ENCODE measurements at places on chromosomes 6 and 20.
A peak's percentile ranks its signal among the peaks of the same experiment; 100 is the strongest.

DNA sequence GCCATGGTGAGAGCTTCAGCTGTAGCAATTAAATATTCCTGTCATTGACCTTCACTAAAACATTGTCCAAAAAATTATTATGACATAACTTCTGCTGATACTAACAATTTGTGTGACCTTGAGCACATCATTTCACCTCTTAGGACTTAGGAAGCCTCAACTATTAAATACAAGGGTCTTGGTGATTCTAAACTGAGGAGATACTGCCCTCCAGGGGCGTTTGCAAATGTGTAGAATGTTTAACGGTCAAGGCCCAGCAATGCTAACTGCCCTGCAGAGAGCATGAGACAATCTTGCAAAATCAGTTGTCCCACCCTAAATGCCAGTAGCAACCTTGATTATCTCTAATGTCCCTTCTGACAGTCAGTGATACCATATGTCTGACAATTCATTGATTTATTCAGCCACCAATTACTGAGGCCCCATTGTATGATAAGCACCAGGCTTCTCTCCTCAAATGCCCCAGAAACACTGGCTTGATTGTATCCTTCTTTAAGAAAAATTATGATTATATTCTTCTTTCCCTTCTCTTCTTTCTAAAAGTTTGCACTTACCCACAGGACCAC, 284.1 kb upstream of the PLN start:
- no peak for DNase-seq

- DNase-seq = peak; percentile 20
Measured at GRCh38 chr20:23096986-23097520, 10.9 kb upstream of the CD93 start.

DNA sequence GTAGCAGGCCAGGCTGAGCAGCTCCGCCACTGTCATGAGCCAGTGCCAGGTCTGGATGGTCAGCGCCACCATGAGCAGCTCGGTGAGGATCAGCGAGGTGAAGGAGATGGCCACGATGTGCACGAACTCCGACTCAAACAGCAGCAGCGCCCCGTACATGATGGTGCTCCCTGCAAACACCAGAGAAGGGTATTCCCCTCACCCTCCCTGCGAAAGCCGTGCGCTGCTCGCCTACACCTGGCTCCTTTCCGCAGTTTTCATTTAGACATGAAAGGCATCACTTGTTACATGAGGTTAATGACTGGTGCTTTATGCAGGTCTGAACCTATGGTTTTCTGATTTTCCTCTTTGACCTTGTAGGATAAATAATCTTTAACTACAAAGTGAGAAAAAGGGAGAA, 62.3 kb upstream of the NFATC2 start:
- no peak for DNase-seq

DNA sequence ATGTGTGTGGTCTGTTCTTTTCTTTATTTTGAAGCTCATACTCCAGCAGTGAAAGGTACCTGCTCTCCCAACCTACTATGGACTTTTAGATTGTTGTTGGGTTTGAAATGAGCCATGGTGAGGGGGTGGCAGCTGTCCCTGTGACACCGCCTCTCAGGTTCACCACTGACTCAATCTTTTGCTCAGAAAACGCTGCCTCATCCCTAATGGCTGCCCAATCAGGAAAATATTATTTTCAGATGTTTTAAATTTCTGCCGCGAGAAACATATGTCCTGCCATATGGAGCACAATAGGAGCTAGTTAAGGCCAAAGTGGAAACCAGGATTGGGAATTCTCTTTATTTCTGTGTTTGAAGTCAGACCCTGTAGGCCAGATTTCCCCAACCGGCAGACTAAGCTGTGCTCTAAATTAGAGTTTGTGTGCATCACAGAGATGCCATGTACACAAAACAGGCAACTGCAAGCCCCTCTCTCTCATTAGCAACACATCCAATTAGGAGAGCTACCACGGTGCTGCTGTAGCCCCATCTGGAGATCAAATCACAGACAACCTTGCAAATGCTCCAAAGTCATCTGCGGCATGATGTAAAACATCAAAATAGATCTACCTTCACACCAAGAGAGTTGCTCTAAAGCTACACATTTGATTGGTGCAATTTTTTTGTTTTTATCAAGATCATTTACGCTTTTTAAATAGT, 144.1 kb upstream of the BACH2 start:
- DNase-seq = no peak

DNA sequence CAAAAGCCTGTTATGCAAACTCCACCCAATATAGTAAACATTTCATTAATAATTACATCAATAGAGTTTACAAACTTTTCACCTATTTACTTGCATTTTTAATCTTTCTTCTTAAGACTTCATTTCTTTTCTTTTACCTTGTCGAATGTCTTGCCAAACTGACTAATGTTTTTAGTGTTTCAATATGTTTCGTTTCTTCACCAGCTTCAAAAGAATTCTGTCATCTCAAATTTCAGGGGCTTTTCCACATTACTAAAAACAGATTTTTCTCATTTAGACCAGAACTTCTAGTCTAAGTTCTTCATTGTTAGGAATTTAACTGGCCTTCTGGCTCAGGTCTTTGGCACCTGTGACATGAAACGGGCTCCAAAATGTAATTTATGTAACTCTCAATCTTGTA, 196.5 kb downstream of the ARHGAP18 start:
- DNase-seq = no peak

GRCh38 chr6:138227316-138227781, 9.1 kb upstream of the PBOV1 start:
- DNase-seq = no peak

- no peak for DNase-seq
Measured at GRCh38 chr6:24868765-24869164, 67.0 kb downstream of the RIPOR2 start.

- no peak for DNase-seq
Measured at GRCh38 chr6:119390247-119390793, 40.8 kb upstream of the MAN1A1 start.

GRCh38 chr6:158328952-158329351, 16.7 kb downstream of the TULP4 start:
- DNase-seq = no peak

- no peak for DNase-seq
Measured at GRCh38 chr20:38141204-38141888, 23.7 kb downstream of the TGM2 start.

DNA sequence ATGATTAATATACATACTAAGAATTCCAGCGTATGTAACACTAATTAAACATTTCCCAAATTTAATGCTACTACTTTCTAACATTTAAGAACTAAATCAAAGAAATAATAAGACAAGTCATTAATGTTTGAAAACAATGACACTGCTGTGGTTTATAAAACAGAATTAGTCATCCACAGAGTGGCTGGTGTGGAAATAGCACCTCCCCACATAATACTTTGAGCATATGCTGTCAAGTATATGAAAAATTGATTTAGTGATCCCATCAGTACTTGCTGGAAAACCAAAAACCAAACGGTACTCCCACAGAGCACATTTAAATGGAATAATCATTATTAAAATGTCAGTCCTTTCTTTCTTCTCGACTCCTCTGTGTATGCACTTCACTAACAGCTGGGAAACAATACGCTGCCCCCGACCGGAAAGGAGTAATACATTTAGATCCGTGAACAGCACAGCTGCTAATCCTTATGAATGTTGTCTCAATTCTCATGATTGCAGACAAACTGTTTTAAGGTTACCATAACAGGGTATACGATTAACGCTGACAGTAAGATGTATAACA, 78.4 kb downstream of the PREP start:
- no peak for DNase-seq

- no peak for DNase-seq
Measured at GRCh38 chr6:3377536-3378397, 79.1 kb downstream of the SLC22A23 start.

GRCh38 chr20:25136643-25137559, 55.0 kb upstream of the VSX1 start:
- no peak for DNase-seq

DNA sequence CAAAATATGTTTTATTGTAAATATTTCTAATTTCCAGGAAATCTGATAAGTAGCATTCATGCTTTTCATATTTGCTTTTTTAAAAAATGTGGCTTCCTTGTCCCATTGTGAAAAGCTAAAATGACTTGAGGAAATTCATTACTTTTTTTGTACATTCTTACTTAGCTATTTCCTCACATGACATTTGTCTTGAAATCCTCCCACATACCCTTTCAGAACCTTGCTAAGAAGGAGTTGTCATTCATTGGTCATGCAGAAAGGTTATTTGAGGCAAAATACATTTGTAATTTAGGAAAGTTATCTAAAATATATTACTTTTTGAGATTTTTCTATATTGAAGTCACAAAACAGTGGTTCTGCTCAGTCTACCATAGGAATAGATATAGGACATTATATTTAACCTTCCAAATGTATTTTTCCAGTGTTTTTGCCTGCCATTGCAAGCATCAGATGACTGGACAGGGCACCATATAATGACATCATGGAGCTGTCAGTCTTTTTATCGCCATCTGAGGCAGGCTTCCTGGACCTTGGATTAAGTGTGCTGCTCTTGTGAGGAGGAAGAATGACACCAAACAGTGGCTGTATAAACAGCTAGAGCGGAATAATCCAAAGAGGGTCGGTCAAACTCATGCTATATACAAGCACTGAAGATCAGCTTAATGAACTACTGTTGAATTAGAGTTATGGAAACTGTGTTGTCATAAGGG, 109.4 kb upstream of the HCRTR2 start:
- no peak for DNase-seq

GRCh38 chr6:147867433-147868226, 359.1 kb downstream of the SAMD5 start:
- DNase-seq = no peak

DNA sequence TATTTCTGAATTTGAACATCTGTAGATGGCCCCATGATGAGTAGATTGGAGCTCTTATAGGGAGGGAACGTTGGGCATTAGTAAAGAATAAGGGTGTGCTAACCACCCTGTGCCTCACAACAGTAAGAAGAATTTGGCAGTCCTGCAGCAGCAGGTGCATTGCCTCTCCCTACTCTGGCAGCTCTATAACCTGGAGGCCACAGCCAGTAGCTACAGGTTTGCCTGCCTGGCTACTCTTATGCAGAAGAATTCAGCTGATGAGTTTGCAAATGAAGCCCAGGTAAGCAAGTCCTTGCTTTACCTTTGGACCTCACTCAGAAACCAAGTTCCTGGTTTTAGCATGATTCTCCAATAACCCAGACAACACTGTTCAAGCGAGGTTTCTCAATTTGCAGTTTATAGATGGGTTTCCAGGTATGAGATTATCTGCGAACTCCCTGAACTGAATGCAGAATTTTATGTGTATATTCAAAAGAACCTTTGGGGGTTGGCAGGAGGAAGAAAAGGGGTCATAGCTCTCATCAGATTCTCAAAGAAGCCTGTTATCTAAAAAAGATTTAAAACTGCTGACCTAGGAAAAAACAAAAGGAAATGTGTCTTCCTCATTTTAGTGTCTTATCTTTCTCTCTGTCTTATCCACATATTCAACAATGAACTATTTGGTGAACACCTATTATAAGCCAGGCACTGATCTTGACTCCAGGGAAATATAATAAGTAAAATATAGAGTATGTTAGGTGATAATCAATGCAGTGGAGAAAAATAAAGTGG, 18.9 kb downstream of the TREML1 start:
- DNase-seq = no peak

- DNase-seq = no peak
Measured at GRCh38 chr6:57135885-57136284, 36.2 kb upstream of the BAG2 start.

DNA sequence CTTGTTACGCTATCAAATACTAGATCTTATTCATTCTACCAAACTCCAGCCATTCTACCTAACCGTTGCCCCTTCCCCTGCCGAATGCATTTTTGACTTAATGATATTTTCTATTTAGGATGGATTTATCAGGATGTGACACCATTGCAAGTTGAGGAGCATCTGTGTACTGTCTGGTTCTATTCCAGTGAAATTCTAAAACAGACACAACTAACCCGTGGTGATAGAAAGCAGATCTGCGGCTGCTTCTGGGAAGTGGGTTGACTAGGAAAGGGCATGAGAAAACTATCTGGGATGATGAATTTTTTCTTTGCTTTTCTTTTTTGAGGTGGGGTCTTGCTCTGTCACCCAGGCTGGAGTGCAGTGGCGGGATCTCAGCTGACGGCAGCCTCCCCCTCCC, 20.7 kb upstream of the SRC start:
- no peak for DNase-seq

GRCh38 chr6:29759457-29759856, 36.2 kb downstream of the HLA-F start:
- no peak for DNase-seq

DNA sequence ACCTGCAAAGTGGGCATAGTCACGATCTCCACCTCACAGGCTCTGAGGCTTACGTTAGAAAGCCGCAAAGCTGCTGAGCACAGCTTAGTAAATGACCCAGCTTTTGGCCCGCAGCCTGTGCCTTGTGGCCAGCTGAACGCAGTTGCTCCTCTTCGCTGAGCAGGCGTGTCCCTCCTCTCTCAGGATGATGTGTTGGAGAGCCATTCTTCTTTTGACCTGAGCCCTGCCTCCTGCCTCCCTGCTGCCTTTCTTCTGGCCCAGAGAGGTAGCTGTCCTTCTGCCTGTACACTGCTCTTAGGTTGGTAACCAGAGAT, 47.6 kb upstream of the MYL9 start:
- DNase-seq = no peak

GRCh38 chr6:124866040-124866439, 96.2 kb upstream of the RNF217 start:
- no peak for DNase-seq

DNA sequence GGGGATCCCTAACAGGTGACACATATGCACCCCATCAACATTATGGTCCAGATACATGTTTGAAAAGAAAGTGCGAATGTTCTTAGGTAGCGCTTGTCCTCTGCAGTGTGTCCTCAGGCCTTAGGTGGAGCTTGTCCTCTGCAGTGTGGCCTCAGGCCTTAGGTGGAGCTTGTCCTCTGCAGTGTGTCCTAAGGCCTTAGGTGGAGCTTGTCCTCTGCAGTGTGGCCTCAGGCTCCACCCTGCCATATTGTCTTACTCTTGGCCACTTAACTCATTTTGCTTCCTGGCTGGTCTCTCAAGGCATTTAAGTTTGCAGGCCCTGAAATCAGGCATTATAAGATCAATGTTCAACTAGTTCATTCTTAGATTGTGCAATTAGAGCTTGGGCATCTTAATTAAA, 74.7 kb upstream of the SCP2D1 start:
- DNase-seq = no peak

DNA sequence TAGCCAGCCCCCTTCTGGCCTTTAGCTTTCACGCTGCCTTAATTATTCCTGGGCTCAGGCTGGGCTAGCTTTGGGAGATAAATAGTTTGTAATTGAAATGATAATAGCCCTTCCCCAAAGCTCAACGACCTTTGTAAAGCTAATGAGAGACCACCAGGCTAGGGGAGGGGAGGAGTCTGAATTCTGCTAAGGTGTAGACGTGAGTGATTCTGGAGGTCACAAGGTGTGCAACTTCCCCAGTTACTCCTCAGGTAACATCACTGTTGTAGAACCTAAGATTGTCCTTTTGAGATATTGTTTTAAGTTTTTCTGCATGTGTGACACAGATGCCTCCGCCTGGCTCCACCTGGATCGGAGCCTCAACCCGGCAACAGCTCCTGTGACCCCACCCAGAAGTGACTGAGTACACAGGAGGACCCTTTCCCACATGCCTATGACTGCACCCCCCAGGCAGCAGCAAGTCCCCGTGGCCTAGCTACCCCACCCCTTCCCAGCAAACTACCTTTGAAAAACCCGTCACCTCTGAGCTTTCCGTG, 5.8 kb upstream of the GPR31 start:
- no peak for DNase-seq
